Right renal pelvis (tissue), 4 donors: ENCODE measurements at places on chromosomes 7 and 10. TPM values are rescaled to one million over a fixed set of nuclear protein-coding genes. Genes with fewer than 3 reads are reported as not detected.

Gene MOGAT3
- 1.1 TPM for polyA plus RNA-seq

Gene PTN
- 215 TPM for polyA plus RNA-seq

Gene TMEM176A
- polyA plus RNA-seq = 91.0 TPM

Gene ZNF438
- 8.9 TPM for polyA plus RNA-seq

Gene RNLS
- polyA plus RNA-seq = 18.8 TPM

Gene PIK3AP1
- polyA plus RNA-seq = 4.3 TPM

Gene NEURL1
- 1.7 TPM for polyA plus RNA-seq

Gene VWC2
- polyA plus RNA-seq = 1.4 TPM

Gene MSMB
- not detected for polyA plus RNA-seq

DNA sequence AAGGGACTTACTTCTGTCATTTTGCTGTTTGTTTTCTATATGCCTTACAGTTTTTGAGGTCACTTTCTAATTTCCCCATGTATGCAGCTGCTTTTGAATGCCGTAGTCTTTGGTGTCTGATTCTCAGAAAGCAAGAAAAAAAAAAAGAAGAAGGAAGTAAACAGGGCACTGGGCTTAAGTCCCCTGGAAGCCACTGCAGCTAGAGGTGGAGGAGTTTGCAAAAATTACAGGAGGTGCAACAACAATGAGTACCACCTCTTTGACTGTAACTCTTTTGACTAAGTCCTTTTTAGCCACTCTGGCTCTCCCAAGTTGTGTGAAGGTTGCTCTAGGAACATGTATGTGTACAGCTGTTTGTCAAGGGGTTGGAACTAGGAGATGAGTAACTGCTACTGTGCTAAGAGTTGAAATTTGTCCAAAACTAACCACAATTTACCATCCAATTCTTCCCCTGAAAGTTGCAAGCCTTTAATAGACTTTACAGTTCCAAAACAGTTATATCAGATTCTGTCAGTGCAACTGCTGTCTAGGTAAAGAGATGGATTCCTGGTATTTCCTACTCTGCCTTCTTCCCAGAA lies 588.0 kb upstream of the LRRN3 start:
- no peak for DNase-seq

DNA sequence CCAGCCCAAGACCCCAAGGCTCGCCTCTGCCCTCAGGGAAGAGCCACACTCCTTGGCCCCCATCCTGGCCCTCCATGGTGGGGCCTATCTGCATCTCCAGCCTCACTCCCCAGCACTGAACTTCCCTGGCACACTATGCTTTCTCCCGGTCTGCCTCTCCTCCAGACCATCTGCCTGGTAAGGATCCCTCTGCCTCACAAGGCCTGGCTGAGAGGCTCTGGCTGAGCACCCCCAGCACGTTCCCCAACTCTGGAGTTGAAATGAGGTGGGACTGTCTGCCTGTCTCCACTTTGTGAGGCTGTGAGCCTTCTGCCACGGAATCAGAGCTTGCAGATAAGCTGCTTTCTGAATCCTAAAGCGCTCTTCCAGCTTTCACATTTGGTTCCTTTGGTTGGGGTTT lies 220.7 kb downstream of the TNS3 start:
- DNase-seq = no peak

- DNase-seq = no peak
Observed at GRCh38 chr7:100600730-100601038, 1.5 kb upstream of the PCOLCE start.

DNA sequence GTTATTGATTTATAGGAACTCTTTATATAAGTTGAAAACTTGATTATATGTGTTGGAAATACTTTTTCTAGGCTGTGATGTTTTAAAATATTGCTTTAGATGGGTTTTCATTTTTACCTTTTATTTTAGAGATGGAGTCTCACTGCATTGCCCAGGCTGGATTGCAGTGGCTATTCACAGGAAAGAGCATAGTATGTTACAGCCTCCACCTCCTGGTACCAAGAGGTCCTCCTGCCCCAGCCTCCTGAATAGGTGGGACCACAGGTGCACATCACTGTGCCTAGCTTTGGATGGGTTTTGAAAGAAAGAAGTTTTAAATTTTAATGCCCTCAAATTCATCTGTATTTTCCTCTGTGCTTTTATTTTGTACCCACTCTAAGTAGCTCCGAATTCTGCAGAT lies 105.4 kb downstream of the TCF7L2 start:
- no peak for DNase-seq

GRCh38 chr7:105782391-105783042 lies 93.9 kb downstream of the ATXN7L1 start:
- no peak for DNase-seq

DNA sequence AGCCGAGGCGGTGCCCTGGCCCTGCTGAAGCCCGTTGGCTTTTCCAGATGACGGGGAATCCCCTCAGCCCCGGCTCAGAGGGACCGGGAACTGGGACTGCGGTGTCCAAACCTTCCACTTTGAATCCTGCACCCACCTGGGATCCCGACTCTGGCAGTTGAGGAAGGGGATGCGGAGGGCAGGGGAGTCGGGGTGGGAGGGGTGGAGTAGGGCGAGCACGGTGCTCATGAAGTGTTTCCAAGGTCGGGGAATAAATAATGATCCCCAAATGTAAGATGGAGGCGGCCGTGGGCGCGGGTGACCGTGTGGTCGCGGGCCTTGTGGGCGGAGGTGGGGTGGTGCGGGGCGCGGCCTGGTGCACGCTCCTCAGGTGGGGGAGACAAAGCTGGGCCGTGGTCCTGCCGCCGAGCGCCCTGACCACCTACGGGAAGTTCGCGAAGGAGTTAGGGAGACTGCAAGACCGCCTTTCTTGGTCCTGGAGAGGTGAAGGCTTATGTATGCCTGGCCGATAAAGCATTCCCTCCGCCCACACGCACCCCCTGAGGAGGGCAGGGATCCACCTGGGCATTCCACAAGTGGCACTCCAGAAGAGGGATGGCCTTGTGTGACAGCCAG lies 1.4 kb downstream of the MTURN start:
- no peak for DNase-seq

DNA sequence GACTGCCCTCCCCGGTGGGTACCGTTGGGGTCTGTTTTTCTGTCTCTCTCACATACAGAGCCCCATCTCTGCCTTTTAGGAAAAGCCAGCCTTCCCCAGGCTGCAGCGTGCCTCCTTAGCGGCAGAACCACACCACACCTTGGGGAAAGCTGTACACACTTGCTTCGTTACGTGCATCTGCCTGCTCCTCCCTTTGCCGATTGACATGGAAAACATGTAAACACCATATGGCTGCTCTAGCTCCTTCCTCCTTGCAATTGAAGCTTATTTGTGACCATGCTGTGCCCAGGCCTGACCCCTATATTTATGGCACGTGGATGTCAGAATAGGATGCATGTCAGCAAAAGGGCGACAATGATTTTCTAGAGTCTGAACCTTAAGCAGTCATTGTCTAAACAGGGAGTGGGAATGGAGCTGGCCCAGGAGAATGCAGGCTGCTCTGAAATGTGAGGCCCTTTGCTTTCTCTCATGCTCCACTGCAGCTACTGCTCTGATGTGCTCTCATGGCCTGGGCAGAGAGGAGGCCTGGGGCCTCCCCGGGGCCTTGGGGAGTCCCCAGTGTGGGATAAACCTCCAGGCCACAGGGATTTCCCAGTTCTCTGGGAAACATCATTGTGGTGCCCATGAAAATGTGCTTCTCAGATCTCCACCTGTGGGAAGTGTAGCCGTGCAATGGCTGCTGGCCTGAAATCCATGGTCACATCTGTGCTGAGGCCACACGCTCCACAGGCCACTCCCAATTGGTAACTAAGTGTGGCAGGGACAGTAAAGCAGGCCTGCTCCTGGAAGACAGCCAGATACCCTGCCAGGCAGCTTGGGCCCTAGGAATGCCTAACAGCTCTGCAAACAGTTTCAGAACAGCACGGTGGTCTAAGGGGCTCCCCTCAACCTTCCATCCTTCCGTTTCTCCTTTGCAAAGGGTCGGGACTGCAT lies 18.6 kb downstream of the PDE6C start:
- no peak for DNase-seq

- DNase-seq = no peak
Observed at GRCh38 chr7:47954231-47954911, 6.1 kb upstream of the PKD1L1 start.

GRCh38 chr10:70830164-70830563 lies 14.4 kb downstream of the SGPL1 start:
- DNase-seq = no peak

- no peak for DNase-seq
Observed at GRCh38 chr7:78634093-78634492, 819.4 kb downstream of the MAGI2 start.

GRCh38 chr10:113549856-113550255 lies 3.0 kb upstream of the HABP2 start:
- DNase-seq = no peak

- no peak for DNase-seq
Observed at GRCh38 chr7:37341033-37341630, 107.5 kb downstream of the ELMO1 start.

GRCh38 chr7:133614251-133614650 lies 361.4 kb downstream of the EXOC4 start:
- DNase-seq = no peak

DNA sequence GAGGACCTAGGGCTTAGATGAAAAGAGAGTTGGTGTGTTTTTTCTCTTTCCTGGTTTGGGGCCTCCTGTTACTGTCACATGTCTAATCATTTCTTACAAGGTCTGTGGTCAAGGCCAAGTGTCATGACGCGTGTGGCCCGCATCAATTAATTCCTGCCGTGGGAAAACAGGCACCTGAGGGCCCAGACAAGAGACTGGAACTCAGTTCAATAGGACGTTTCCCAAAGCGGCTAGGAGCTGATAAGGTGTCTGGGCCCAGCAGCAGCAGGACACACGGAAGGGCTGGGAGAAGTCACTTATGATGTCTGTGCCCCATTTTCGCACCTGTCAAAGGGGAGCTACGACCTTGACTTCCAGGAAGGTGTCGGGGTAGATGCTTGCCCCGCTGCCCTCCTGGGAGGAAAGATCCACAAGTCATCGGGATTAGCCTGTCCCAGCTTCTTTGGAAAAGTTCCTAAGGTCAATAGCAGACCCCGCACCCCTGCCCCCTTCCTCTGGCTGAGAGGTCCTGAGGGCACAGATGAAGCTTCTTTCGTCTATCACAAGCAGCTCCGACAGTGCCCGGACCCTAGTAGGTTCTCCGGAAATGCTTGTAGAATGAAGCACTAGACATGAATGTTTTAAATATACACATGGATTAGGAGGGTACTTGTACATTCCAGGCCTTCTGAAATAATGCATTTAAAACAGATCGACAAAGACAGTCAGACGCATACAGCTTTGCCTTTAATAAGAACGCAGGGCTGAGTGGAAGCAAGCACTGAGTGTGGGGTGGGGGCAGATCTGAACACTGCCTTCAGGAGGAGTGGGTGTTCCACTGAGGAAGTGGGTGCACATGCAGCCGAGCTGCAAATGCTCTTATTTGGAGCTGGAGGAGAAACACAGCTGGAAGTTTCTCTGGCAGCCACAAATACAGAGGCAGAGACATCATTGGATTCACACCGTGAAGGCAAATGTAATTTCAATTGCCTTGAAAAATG lies 237.5 kb upstream of the GRB10 start:
- no peak for DNase-seq

- DNase-seq = no peak
Observed at GRCh38 chr7:149725426-149725821, 48.0 kb downstream of the ZNF467 start.

- no peak for DNase-seq
Observed at GRCh38 chr10:363152-363551, 227.9 kb downstream of the ZMYND11 start.

DNA sequence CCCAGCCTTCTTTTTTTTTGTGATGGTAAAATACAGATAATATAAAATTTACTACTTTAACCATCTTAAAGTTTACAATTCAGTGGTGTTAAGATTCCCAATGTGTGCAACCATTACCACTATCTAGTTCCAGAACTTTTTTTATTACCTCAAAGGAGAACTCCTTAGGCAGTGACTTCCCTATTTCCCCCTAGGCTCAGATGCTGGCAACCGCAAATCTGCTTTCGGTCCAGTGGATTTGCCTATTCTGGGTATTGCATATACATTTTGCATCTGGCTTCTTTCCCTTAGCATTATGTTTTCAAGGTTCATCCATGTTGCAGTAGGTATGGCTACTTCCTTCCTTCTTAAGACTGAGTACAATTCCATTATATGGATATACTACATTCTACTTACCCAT lies 56.5 kb downstream of the AFAP1L2 start:
- DNase-seq = no peak

DNA sequence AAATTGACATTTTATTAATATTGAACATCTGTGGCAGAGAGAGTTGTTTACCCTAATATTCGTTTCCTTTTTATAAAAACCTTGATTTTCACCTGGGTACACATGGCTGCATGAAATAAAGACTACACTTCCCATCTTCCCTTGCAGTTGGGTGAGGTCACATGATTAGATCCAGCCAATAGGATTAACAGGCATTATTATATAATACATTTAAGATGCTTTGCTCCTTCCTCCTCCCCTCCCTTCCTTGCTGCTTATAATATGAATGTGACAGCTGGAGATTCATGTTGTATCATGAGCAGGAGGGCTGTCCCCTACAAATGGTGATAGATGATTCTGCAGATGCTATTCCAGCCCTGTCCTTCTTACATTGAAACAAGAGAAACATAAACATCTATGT lies 146.6 kb downstream of the SH2D4B start:
- no peak for DNase-seq

DNA sequence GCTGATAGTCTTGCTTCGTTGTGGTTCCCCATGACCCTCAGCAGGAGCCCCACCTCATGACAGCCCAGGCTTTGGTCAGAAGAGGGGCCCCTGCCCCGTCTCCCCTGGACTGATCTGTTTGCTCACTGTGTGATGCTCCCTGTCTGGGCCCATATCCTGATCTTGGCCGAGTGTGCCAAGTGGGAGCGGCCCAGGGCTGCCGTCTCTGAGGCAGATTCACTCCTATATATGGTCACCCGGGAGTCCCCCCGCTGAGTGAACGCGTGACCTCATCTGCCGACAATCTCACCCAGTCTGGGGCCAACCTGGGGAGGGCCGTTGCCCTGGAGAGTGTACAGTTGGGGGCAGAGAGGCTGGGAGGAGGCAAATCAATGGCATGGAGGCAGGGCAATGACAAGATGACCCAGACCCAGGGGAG lies 34.5 kb downstream of the PPIF start:
- no peak for DNase-seq

GRCh38 chr10:60525716-60526585 lies 136.3 kb upstream of the ANK3 start:
- no peak for DNase-seq

GRCh38 chr7:143285806-143286521 lies 1.2 kb downstream of the TMEM139 start:
- DNase-seq = no peak

DNA sequence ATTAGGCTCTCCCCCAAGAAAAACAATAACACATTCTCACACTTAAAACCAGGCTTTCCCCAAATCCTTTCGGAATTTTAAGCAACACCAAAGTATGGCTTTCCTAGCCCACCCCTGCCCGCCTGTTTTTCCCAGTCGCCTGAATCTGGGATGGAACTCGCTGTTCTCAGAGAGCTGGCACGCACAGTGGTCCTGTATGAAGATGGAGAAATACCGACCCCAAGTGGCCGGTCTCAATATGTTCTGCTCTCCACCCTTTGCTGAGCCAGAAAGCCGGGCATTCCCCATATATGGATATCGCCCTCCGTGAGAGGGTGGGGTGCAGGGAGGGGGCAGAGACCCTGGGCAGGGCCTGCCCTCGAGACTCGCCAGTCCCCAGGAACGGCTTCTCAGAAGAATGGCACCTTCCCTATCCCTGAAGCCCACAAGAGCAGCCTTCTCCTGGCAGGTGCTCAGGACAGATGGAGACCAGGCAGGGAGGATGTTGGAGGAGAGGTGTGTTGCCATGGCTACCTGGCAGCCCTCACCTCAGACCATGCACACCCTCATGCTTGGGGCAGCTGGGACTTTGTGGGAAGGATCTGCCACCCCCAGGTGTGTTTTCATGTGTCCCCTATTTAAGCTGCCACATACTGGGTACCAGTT lies 3.4 kb downstream of the TACR2 start:
- no peak for DNase-seq

- DNase-seq = no peak
Observed at GRCh38 chr10:30199376-30200016, 140.1 kb upstream of the JCAD start.
